Daoy (cell line): ENCODE measurements at places on chromosomes 7 and 10. TPM values are rescaled to one million over a fixed set of nuclear protein-coding genes. Genes with fewer than 3 reads are reported as not detected.
A peak's percentile ranks its signal among the peaks of the same experiment; 100 is the strongest.

The AFAP1L2 gene
- 10.9 and 17.1 TPM in 2 replicates for total RNA-seq

DNA sequence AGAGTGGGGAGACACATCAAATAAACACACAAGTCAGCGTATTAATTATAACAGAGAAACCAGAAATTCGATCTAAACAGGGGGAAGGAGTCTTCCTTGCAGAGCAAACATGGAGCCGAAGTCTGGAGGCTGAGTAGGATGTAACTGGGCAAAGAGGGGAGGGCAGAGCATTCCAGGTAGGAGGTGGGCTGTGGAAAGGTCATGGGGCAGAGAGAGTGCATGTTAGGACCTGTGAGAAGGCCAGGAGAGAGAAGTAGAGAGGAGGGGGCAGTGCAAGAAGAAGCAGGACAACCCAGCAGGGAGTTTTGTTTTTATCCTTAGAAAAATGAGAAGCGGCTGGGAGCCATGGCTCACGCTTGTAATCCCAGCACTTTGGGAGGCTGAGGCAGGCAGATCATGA lies 130.8 kb upstream of the GPR26 start:
- no peak for DNase-seq

GRCh38 chr7:157465891-157466866 lies 129.4 kb downstream of the DNAJB6 start:
- peak; percentile 8 for DNase-seq

DNA sequence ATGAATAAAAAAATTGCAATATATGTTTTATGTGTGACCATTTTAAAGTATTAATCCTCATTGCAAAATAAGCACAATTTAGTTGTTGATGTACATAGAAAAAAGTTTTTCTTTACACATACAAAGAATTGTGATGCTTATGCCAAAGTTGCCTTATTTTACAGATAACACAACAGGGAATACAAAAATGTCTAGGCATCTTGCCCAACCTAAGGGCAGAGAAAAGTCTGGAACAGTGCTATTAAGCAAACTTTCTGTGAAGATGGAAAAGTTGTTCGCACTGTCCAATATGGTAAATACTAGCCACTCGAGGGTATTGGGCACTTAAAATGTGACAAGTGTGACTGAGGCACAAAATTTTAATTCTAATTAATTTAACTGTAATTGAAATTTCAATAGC lies 190.2 kb upstream of the HGF start:
- no peak for DNase-seq

DNA sequence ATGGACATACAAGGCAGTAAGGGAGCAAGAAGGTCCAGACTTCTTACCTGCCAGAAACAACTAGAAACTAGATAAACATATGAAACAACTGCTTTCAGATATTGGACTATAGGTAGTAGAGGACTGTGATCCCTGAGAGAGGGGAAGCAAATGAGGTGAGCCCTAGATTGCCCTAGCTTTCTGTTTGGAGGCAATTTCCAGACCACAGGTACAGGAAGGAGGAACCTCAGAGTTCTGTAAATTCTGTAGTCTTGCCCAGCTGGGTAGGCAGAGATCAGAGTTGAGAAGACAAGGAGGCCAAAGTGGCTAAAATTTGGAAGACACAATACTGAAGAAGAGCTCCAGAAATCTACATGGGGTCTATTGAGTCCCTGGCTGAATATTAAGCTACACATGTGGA lies 21.0 kb downstream of the CDK6 start:
- DNase-seq = no peak

- DNase-seq = no peak
Observed at GRCh38 chr10:14326581-14326980, 4.1 kb downstream of the FRMD4A start.

GRCh38 chr7:81956520-81956919 lies 186.7 kb upstream of the HGF start:
- no peak for DNase-seq

GRCh38 chr7:116393654-116394053 lies 105.9 kb upstream of the CAV2 start:
- peak; percentile 52 for DNase-seq

- DNase-seq = no peak
Observed at GRCh38 chr7:106071999-106072714, 40.0 kb downstream of the SYPL1 start.

DNA sequence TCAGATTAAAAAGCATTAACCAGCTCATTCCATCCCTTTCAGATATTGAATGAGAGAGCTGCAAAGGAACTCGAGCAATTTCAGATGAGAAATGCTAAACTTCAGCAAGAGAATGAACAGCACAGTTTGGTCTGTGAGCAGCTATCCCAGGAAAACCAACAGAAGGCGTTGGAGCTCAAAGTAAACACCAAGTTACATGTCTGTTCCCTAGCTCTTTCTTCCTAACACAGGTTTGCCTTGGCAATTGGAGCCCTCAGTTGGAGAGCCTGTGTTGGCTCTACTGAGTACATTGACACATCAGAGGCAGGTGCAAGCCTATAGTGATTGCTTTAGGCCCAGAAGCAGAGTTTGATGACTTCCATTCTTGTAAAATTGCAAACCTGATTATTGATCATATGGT lies 14.7 kb downstream of the CFAP58 start:
- DNase-seq = no peak

- no peak for DNase-seq
Observed at GRCh38 chr7:68537051-68537773, 1061.1 kb upstream of the AUTS2 start.

The CALY gene
- total RNA-seq = not detected in 2 replicates

The PTPRE gene
- total RNA-seq = 2.6 TPM in 2 replicates

The RSPH10B2 gene
- total RNA-seq = 0.11 and 0.51 TPM in 2 replicates

The UCN3 gene
- not detected in 2 replicates for total RNA-seq

DNA sequence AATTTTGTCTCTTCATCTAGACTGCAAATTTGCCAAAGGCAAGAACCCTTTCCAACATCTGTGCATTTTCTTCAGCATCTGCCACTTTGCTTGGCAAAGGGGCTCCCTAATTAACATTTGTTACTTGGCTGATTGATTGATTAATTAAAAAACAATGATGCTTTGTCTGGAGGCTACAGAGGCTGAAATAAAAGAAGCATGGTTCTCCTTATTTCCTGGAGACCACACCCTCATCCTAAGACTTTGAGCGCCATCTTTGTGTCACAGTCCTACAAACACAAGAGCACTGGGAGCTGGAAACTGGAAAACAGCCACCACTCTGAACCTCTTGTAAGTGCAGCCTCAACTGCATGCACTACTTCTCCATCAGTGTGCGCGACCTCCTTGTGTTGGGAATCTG lies 189.2 kb downstream of the C7orf25 start:
- DNase-seq = no peak

GRCh38 chr7:102122026-102122425 lies 164.6 kb upstream of the SH2B2 start:
- no peak for DNase-seq

- DNase-seq = no peak
Observed at GRCh38 chr10:18860631-18861240, 187.9 kb upstream of the MALRD1 start.
